ENCODE measurements at places on chromosomes 16 and 17.
A peak's percentile ranks its signal among the peaks of the same experiment; 100 is the strongest.

GRCh38 chr17:57368637-57369336 is 112.5 kb downstream of the MSI2 start:
- DNase-seq = no peak

DNA sequence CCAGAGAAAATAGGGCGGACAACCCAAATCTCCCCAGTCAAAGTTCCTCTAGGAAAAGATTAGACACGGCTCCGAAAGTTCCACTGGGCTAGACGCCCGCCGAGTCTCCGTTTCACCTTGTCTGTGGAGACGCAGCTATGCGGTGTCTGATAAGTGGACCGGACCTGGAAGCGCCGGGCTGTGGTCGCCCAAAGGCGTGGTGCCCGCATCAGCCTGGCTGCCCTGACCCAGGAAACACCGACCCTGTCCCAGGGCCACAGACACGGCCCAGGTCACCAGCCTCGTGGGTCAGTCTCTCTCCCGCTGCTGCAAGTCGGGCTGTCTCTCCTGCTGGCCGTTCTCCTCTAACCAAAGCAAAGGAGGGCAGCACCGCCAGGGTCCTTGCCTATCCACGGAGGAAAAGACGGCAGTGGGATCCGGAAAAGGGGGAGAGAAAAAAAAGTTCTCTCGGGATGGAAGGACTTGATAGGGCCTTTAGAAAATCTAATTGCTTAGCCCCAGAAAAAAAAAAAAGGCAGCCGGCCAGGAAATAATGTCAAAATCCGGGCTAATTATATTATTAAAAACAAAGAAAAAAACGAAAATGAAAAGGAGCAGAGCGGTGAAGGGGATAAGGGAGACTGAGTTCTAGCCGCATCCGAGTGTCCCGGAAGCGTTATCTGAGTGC is 13.9 kb upstream of the FOXF1 start:
- DNase-seq = no peak

GRCh38 chr17:80504686-80505413 is 28.4 kb upstream of the NPTX1 start:
- DNase-seq = no peak

- no peak for DNase-seq
These were observed 121.7 kb upstream of the SDK2 start for GRCh38 chr17:73765824-73766563.

GRCh38 chr17:50244771-50245170 is 29.5 kb upstream of the TMEM92 start:
- no peak for DNase-seq

- DNase-seq = peak; percentile 59
These were observed 100.6 kb downstream of the PITPNC1 start for GRCh38 chr17:67477687-67478086.

- no peak for DNase-seq
These were observed 88.8 kb downstream of the ZDHHC7 start for GRCh38 chr16:84922351-84923120.

DNA sequence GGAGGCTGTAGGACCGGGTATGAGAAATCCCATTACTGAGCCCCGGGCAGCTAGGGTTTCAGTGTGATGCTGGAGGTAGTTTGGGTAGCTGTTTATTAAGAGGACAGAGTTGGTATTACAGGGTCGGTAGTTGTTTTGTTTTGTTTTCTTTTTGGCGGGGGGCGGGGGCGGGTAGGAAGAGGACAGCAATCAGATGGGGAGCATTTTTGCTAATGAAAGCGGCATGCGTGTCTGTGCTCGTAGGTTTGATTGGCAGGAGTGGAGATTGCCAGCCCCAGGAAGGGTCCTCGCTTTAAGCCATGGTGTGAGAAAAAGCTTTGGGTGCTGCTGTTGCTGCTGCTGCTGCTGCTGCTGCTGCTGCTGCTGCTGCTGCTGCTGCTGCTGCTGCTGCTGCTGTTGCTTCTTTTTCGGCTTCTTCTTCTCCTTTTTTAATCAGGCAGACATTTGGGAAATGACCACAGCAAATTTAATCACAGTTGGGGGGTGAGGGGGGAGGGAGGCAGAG is 498.5 kb upstream of the ZFHX3 start:
- DNase-seq = no peak

GRCh38 chr17:79033741-79034501 is 10.0 kb downstream of the C1QTNF1 start:
- DNase-seq = no peak

GRCh38 chr17:50634224-50634914 is at the start of gene ABCC3:
ABCC3 (plus strand) TSS chr17:50634881; CDS start chr17:50634937, 56 bp downstream.
- no peak for DNase-seq

- DNase-seq = no peak
These were observed 206.0 kb upstream of the MYOCD start for GRCh38 chr17:12459736-12460135.

GRCh38 chr17:75511610-75512575 is 3.4 kb downstream of the CASKIN2 start:
- no peak for DNase-seq

DNA sequence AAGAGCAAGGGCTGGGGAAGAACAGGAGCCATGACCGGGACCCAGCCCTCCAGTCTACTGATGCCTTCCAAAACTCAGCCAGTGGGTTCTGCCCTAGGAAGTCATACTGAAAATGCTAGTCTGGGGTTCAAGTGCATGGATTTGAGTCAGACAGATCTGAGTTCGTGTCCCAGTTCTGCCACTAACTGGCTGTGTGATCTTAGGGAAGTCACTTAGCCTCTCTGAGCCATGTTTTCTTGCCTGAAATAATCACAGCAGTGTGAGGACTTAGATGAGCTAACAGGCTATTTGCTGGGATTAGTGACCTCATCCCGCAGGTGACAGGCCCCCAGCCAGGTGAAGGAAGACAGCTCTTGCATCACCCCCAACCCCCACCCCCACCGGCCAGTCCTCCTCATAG is 4.4 kb downstream of the GRIN2C start:
- DNase-seq = no peak

DNA sequence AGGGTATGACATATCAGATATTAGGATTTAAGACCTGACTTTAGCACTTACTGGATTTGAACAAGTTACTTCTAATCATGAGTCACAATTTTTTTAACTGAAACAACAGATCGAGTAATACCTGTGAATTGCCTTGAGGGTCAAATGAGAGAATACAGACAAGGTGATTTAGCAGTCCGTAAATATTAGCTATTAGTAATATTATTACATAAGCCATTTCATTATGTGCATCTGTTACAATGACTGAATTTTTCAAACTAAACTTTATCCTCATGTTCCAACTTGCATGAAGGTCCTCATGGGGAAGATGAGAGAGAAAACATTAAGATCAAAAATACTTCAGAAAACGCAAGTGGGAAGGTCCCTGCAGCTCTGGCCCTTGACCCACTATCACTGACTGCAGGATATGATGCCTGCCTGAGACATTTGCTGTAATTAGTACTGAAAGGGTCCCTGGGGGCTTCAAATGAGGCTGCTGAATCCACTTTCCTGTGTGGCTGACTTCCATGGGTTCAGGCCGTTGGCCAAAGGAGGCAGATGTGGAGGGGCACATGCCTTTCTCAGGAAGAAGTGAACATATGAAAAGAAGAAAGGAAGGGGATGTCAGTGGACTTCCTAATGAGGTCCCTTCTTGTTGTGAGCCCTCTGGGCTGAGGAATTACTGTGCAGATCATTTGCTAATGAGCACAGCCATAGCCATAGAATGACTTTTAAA is 441.7 kb downstream of the CDH11 start:
- DNase-seq = no peak

DNA sequence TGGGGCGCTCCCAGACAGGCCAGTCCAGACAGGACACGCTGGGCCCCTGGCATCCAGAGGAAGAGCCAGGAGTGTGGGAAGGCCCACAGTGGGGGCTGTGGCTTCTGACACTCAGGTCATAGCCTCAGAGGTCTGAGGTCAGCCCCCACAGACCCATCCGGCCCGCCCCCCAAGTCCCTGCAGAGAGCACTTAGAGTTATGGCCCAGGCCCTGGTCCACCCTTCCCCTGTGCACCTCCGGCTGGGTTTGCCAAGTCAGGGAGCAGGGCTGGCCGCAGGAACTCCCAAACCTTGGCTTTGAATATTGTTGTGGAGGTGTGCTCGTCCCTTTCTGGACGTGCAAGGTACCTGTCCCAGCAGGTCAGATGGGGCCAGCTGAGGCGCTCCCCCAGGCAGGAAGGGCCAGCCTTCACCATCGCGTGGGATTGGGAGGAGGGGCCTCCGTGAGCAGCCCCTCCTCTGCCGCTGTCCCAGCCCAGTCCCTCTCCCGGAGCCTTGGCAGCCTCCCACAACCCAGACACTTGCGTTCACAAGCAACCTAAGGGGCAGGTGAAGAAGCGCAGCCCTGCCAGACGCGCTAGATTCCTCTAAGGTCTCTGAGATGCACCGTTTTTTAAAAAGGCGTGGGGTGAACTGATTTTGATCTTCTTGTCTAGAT is 74.6 kb downstream of the SOCS1 start:
- no peak for DNase-seq

- no peak for DNase-seq
These were observed 778.3 kb downstream of the KCNJ18 start for GRCh38 chr17:22470411-22471175.

- DNase-seq = no peak
These were observed 62.6 kb downstream of the ENGASE start for GRCh38 chr17:79137015-79137788.

- DNase-seq = no peak
These were observed 45.9 kb downstream of the ABAT start for GRCh38 chr16:8720080-8720966.

DNA sequence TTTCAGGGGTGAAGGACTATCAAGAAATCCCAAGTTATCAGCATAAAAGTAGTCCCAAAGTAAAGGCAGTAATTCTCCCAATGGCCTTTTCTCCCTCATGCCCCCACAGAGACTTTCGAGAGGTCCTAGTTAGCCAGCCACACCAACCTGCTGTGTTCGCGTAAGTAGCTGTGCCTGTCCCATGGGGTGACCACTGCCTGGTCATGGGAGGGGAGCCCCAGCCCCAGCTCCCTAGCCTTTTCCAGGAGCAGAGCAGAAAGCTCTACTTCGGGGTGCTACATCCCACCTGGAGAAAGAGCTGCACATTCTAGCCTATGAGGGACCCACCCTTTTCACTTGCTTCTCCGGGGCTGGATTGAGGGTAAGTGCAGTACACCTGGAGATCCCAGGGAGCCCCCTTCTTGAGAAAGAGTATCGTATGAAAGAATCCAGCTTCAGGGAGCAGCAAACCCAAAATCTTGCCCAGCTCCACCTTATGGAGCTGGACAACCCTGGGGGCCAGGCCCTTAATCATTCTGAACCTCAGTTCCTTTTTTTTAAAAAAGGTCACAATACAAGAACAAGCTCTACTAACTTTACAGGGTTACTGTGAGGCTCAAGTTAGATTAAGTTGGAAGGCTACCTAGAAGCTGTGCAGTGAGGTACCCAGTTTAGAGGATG is 8.6 kb upstream of the SOST start:
- no peak for DNase-seq

GRCh38 chr16:4217204-4218131 is 24.4 kb downstream of the SRL start:
- DNase-seq = no peak

DNA sequence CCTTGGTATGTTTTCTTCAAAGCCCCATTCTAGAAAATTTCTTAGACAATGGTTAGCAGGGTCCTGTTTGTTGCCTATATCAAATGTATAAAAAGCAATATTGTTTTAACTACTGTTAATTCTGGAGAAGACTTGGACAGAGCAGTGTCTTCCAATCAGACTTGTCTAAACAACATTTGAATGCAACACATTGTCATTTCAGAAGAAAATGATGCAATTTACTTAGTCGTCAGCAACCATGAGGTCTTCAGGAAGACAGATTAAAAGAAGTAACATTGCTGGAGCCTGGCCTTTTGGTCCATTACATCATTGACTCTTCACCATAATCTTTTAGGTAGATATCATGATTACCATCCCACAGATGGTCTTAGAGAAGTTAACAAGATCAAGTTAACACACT is 94.5 kb downstream of the ANKFN1 start:
- DNase-seq = no peak

DNA sequence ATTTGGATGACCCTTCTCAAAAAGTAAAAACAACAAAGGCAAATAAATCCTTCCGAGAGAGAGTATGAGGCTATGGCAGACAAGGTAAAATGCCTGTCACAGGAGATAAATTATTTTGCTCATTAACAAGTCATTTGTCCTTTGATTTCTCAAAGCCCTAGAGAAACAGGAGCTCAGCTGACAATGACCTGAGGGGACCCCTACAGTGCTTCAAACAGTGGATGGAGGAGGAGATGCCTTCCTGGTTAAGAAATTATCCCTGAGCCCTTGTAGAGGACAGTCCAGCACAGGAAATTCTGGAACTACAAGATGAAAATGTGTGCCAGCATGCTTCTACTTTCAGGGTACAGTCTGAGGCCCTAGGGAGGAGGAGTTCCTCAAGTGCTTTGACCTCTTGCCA is 24.0 kb upstream of the RHBDL3 start:
- DNase-seq = no peak

GRCh38 chr17:15262291-15263205 is 2.6 kb downstream of the PMP22 start:
- no peak for DNase-seq

DNA sequence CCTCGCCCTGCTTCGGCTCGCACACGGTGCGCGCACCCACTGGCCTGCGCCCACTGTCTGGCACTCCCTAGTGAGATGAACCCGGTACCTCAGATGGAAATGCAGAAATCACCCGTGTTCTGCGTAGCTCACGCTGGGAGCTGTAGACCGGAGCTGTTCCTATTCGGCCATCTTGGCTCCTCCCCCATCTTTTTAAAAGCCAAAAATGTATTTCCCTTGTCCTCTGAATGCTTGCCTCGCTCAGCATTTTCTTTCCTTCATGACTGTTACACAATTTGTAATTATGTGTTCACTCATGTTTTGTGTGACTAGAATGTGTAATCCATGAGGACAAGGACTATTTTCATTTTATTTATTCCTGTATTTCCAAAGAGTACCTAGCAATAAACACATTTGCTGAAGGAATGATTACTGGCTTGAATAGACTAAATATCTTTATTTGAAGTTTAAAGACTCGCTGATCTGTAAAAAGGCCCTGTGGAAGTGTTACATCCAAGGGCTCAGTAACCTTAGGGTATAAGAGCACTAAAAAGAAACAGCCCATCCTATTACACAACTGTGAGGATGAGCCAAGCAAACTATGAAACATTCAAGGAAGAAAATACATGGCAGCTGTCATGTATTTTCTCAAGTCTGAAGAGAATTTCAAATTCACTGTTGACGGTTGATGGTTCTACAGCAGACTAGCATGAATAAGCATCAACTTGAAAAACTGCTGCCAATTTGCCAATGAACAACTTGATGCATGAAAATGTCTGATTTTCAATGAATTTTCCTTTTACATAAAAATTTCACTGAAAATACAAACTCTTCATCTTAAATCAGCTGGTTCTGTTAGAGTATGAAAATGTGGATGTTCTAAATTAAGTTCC is 192.6 kb downstream of the MYO1D start:
- DNase-seq = no peak
